Right cardiac atrium (tissue), 5 donors: ENCODE measurements at places on chromosomes 6 and 20. TPM values are rescaled to one million over a fixed set of nuclear protein-coding genes. Genes with fewer than 3 reads are reported as not detected.

GRCh38 chr6:35774116-35774794, 2.1 kb upstream of the CLPSL2 start:
- no peak for DNase-seq

GRCh38 chr6:1079525-1079924, 232.4 kb upstream of the FOXQ1 start:
- no peak for DNase-seq

DNA sequence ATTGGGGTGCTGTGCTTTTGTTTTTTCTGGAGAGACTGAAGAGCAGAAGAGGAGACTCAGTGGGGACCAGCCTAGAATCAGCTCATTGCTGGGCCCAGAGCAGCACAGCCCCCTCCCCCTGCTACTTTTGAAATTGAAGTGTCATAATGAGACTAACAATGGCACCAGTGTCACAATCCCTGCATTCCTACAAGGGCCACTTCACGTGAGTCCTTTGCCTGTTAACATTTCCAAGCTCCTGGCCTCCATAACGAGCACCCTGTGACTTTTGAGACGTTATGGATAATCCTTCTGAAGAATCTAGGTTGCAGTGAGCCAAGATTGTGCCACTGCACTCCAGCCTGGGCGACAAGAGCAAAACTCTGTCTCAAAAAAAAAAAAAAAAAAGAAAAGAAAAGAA, 41.7 kb downstream of the CNBD2 start:
- DNase-seq = no peak

DNA sequence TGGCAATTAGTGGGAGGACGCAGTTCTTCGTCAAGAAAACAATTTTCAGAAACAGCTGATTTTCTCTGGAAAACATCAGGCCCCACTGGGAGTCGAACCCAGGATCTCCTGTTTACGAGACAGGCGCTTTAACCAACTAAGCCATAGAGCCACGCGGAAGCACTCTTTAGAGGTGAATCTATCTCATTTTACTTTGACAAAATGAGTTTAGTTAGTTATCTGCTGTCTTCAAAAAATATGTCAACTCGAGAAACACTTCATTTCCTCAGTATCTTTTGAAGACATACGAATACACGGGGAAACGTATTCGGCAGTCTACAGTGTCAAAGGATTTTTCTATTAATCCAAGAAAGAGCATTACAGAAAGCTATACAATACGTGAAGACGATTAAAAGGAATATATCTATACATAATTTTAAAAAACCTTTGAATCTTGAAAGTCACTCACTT, 26.7 kb downstream of the GPX6 start:
- DNase-seq = no peak

Gene C6orf58
- total RNA-seq = not detected

Gene SLC4A11
- 0.29 TPM for total RNA-seq

Gene SIRPD
- not detected for total RNA-seq

Gene ISM1
- 3.4 TPM for total RNA-seq
